Keratinocyte (primary cell): ENCODE measurements at places on chromosomes 11 and 22.

DNA sequence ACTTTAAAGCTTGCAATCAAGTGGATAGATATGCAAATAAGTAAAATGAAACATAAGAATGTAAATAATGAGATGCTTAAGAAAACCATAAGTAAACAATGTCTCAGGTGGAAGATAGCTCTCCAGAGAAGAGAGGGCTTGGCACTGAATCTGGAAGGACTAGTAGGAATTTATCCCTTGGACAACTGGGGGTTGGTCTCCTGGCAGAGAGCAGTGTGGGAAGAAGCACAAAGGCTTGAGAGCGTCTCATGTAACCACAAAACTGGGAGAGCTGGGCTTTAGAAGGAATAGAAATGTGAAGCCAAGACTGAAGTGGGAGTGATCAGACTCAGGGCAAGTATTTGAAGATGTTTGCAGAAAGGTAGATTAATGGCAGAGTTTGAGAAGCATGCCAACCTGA, 31.3 kb downstream of the CARD18 start:
- DNase-seq, result no peak

GRCh38 chr11:132994966-132995365, 537.3 kb downstream of the OPCML start:
- no peak for DNase-seq

DNA sequence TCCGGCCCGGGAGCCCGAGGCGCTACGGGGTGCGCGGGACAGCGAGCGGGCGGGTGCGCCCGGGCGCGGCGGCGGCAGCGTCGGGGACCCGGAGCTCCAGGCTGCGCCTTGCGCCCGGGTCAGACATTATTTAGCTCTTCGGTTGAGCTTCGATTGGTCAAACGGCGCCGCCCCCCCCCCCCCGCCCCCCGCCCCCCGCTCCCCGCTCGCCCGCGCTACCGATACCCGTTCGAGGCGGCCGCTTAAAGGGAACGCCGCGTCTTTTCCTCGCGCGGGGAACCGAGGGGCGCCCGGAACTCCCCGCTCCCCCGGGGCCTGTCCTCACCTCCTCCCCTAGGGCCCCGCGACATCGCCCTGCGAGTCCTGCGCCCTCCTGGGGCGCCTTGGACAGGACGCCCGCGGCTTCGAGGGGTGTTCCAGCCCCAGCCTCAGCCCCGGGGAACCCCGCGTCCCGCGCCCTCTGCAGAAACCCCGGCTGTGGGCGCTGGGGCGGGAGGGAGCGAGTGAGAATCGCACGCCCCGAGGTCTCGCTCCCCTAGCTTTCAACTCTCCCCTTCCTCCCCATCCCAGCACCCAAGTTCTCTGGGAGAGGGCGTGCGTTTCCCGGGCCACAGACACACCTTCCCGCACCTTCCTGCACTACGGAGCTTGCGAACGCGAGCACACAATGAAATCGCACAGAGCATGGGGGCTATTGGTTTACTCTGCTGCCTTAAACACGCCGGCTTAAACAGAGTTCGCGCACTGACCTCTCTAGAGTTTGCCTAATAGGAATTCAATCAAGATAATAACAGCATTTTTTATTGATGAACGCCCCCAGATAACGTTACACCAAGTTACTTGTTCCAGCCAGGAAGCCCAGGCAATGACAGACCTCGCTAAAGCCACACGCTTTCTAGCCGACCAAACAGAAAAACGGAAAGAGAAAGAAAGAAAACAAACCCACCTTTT, at the start of gene BDNF:
BDNF (minus strand) TSS at position 105 of the 951 bp plus-strand sequence. CDS start 41,891 bp downstream, outside the sequence.
- no peak for DNase-seq

- no peak for DNase-seq
Observed at GRCh38 chr22:44355716-44356070, 42.9 kb upstream of the SHISAL1 start.

- DNase-seq, result no peak
Observed at GRCh38 chr11:118046964-118047700, 29.7 kb upstream of the TMPRSS4 start.

- DNase-seq, result no peak
Observed at GRCh38 chr11:85948884-85949283, 93.7 kb downstream of the CCDC83 start.

- no peak for DNase-seq
Observed at GRCh38 chr11:62958547-62959421, 26.0 kb downstream of the SLC22A6 start.

GRCh38 chr11:62201376-62201775, 7.1 kb upstream of the SCGB2A1 start:
- no peak for DNase-seq

- DNase-seq, result no peak
Observed at GRCh38 chr11:30635401-30635989, 49.3 kb upstream of the MPPED2 start.

DNA sequence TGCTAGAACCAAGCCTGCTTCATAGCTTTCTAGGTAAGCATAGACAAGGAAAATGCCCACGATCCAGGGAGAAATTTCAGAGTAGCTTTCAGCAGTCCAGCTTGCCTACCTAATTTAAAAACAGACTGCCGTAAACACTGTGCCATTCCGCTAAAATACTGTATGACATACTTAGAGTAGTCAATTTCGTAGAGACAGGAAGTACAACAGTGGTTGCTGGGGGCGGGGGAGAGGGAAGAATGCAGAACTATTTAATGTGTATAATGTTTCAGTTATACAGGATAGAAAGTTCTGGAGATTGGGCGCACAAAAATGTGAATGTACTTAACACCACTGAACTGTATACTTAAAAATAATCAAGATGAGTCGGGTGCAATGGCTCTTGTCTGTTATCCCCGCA, 56.7 kb downstream of the C11orf58 start:
- DNase-seq, result no peak

DNA sequence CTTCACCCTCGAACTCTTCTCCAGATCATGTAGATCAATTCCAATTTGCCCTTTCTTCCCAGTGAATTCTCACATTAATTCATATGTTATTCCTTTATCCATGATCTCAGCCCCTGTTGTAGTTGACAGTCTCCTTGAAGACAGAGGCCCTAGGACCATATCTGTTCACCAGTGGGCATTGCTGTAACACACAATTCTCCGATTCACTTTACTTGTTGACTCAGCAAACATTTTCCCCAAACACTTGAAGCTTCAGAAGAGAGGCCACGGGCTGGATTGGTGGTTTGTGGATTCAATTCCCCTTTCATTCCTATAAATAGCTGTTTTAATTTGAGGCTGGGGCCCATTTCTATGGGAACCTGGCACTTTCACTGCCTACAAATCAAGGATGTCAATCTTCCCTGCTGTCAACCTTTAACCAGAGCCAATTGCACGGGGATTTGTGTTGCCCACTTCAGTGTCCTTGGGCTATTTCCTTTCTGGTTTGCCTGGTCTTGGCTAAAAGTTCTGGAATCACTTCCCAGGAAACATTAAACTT, 393.0 kb upstream of the KIRREL3 start:
- no peak for DNase-seq

DNA sequence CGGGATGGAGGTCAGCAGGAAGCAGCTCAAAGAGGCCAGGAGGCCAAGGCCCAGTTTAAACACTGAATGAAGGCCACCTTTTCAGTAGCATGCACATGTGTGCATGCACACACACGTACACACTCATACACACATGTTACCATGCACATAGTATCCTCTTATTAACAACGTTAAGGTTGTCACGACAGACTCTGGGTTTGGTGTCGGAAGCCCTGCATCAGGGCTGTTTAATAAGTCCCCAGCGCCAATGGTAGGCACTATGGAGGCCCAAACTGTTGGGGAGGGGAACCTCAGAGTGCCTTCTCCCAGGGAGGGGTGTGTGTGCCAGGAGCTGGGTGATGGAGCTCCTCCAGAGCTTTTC, 39.5 kb upstream of the ADA2 start:
- no peak for DNase-seq

DNA sequence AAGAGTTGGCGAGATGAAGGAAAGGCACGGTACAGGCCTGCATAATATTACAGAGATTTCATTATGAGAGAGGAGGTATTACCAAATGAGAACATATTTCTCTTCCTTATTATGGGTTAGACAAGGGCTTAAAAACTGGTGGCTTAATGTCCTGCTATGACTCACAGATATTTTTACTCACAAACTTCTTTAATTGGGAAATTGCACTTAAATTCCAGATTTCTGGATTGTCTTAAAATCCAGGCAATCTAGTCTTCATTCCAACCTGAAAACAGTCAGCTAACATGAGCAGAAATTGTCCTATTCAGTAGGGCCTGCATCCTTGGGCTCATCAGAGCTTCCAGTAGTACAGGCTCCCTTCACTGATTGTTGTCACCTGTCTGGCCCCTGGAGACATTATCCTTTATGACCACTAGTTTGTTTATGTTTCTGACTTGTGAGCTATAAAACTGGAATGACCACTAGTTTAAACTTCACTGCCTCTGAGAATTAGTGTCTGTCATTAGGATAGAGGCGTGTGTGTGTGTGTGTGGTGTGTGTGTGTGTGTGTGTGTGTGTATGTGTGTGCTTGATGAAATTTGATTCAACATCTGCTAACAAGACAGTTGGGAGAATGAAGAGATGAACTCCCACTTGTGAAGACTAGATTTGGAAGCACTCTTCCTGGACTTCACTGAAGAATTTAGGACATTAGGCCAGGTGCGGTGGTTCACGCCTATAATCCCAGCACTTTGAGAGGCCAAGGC, 25.1 kb downstream of the DBX1 start:
- DNase-seq, result no peak

DNA sequence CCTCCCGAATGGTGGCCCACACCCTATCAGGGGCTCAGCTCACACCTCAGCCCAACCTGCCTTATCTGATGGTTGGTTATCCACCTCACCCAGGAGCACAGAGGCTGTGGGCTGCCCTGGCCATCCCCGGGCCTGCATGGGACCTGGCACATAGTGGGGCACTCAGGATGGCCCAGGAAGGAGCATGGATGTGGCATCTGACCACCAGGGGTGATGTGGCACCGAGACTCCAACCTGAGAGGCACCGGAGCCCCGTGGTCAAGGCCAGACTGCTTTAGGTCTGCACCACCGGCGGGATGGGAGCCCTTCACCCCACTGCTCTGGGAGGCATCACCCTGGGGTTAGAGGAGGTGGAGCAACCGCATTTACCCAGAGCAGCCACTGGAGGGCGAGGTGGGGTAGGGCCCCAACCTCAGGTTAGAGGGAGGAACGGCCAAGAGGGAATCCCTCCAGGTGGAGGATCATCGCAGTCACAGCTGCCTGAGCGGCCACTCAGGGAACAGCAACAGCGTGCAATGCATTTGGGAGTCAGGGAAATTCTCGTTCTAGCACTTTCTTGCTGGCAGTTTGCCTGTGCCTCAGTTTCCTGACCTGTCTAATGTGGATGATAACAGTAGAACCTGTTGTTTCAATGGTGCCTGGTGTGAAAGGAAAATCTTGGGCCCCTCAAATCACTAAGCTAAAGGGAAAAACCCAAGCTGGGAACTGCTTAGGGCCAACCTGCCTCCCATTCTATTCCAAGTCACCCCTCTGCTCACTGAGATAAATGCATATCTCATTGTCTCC, 52.9 kb upstream of the CARS1 start:
- no peak for DNase-seq

DNA sequence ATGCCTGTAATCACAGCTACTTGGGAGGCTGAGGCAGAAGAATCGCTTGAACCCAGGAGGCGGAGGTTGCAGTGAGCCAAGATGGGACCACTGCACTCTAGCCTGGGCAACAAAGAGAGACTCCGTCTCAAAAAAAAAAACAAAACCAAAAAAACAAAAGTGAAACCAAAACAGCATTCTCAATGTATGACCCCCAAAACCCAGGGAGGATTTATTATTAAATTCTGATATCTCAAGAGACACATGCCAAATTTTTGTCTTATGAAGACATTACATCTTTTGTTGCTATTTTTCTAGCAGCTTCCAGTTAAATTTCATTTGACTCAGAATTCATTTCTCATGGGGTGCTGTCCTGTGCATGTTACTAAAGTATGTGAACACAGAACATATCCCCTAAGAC, 3.0 kb upstream of the YPEL4 start:
- no peak for DNase-seq

GRCh38 chr11:44840521-44841251, 110.0 kb downstream of the TP53I11 start:
- no peak for DNase-seq

GRCh38 chr22:44407171-44407986, 90.7 kb downstream of the RTL6 start:
- DNase-seq, result no peak
